ENCODE measurements at places on chromosomes 2 and 18.

- peak; percentile 99 for DNase-seq
Observed at GRCh38 chr18:26981360-26982082, 116.0 kb upstream of the AQP4 start.

DNA sequence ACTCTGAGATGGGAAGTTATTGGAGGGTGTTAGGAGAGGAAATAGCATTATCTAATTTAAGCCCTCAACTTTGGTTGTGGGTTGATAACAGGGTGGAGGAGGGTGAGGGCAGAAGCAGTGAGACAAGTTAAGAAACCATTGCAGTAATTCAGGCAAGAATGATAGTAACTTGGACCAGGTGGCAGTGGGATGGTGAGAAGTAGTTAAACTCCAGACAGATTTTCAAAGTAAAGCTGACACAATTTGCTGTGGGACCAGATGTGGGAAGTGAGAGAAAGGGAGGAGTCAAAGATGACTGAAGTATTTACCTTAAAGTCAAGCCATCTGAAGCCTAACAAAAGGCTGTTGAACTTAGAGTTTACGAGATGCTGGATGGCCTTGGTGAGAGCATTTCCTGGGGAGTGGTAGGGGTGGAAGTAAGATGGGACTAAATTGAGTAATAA, 163.2 kb upstream of the KLF7 start:
- DNase-seq = no peak

DNA sequence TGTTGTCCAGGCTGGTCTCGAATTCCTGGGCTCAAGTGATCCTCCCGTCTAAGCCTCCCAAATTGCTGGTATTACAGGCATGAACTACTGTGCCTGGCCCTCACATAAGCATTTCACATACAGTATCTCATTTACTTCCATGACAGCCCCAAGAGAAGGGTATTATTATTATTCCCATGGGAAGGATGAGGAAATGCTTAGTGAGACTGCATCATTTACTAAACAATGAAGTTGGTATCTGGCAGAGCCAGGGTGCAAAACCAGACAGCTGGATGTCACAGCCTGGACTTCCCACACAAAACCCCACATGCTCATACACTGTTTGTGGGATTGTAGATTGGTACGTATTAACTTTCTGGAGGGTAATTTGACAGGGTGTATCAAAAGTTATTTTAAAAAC, 29.9 kb downstream of the DAPL1 start:
- no peak for DNase-seq

DNA sequence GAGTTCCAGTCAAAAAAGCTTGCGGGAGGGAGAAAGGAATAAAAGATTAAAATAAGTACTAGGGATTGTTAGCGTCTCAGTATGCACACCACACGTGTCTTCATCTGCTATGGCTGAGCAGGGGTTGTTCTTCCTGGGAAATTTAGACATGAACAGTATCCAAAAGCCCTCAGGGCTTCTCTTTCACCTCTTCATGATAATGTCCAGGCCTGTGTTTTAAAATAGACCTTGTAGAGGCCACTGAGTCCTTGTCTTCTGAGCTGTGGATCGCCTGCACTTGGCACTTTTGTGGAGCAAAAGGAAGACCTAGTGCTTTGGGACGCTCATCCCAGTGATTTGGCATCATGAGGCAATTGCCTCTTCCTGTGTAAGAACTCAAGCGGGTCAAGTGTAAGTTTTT, 52.4 kb downstream of the CFAP221 start:
- no peak for DNase-seq

GRCh38 chr2:227163485-227163997, 464 bp downstream of the COL4A4 start:
- DNase-seq = peak; percentile 56

- DNase-seq = no peak
Observed at GRCh38 chr2:98091738-98092137, 4.8 kb downstream of the VWA3B start.

GRCh38 chr2:64731746-64732145, 78.0 kb upstream of the SERTAD2 start:
- no peak for DNase-seq

DNA sequence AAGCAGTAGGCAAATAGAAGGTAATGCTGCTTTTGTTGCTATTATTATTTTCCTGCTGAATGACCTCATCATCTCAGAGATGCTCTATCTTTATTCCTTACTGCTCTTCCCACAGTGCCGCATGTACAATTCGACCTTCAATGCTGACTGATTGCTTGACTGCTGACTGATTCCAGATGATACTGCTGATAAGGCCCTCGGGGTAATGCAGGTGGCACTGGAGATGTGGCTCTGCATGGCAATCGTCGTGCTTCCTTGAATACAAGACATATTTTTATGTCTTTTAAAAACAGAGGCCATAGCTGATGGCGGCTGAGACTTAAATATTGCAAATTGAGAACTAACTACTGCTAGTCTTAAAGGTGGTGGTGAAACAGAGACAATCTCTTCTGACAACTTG, 146.6 kb downstream of the LOXHD1 start:
- DNase-seq = no peak

DNA sequence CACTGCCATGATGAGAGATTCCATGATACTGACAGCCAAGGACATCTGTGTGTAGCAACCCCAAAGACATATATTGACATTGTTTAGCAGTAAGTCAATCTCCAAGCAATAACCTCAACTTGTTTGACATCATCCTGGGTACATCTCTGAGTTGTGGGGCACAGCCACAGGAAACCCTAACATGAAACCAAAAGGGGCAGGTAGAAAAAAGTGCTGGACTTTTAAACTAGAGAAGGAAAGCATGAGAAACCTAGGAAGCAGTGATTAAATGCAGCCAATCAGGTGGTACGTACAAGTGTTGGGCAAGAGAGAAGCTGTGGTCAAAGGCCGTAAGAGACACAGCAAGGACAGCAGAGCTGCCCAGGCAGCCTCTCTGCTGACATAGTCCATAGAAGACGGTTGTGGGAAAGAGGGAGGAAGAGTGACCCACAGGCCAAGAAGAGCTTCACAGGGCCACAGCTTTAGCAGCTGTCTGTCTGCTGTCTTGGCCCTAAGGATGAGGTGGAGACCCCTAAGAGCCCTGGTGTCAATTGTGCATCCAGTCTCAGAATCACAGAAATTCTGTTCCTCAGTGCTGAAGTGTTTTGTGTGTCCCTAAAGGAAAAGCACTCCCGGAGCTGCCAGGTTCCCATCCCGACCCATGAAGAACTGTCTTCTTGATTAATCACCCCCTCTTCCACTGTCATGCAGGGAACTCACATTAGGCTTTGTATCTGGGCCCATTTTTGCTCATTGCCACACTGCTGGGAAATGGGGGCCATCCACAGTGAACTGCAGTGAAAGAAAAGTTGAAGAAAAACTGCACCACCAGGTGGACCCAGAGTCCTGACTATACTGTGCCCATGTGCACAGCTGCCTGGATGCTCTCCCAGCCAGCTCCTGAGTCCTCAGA, 25.4 kb upstream of the CHN1 start:
- peak; percentile 26 for DNase-seq

DNA sequence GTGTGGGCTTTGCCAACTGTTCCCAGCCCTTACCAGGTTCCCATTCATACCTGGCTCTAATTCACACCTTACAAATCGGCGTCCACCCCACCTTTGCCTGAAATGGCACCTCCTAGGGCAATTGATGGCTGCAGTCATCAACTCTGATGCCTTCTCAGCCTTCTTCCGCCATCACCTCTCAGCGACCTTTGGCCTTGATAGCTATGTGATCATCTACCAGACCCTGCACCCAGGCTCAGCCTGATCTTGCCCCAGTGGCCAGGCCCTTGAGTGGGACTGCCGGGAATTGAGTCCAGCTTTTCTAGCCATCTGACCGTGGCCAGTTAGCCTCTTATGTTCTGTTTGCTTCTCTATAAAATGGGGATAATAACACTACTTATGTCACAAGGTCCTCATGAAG, 32.5 kb downstream of the PSD4 start:
- DNase-seq = no peak

DNA sequence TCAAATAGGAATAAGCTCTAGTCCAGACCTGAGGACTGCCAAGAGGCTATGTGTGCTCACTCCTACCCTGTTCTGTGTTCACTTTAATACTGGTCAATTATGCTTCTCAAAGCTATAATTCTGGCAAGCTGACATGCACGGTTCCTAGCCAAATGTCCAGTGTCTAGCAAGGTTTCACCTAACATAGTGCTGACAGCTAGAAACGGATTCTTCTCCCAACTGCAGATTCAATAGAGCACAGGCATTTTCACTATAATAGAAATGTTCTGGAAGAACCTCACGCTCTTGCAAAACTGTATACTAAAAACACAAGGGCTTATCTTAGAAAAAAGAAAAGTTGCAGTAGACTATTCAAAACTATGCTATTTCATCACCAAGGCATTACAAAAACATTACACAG, 45.1 kb downstream of the HDAC4 start:
- no peak for DNase-seq

- DNase-seq = peak; percentile 40
Observed at GRCh38 chr2:25617948-25618646, 55.3 kb downstream of the DTNB start.

DNA sequence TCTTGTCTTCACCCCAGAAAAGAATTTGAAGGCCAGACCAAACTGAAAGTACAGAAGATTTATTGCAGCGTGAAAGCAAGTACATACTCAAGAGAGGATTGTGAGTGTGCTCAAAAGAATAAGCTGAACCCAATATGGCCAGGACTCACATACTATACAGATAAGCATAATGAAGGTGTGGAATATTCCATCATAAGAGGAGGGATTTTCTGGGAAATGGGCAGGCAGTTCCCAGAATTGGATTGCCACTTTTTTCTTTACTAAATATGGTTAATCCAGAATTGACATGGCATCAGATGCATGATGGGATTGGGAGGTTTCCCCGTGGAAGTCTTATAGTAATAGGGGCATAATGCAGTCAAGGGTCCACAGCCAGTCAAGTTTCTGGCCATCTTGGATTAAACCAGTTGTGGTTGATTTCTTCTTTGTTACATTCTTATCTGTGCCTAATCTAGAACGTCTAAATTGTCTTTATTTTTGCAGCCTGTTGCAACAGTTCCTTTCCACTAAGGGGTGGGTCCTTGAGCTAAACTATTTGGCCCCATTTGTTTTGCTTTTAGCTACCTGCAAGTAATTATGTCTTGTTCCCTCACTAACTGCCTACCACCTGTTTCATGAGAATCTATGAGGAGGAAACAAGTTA, 9.0 kb downstream of the SP140L start:
- DNase-seq = no peak
